ENCODE measurements at places on chromosomes 6 and 20.

GRCh38 chr20:42901689-42902440 is 287.8 kb downstream of the PTPRT start:
- DNase-seq, result no peak

DNA sequence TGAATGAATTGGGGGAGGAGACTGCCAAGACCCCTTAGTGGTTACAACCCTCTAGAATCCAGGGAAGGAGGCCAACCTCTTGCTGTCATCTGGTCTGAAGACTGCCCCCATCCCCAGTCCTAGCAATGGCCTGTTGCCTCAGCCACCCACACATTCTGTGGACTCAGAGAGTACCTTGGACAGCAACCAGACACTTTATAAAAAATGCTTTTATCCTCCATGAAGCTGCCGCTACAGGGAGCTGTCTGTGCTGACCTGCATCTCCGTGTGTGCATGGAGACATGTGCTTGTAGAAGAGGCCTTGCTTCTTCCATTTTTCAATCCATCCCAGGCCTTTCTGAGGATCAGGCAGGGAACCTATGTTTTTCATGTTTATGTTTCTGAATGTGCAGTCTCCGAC is 15.2 kb downstream of the CDH22 start:
- peak; percentile 53 for DNase-seq

DNA sequence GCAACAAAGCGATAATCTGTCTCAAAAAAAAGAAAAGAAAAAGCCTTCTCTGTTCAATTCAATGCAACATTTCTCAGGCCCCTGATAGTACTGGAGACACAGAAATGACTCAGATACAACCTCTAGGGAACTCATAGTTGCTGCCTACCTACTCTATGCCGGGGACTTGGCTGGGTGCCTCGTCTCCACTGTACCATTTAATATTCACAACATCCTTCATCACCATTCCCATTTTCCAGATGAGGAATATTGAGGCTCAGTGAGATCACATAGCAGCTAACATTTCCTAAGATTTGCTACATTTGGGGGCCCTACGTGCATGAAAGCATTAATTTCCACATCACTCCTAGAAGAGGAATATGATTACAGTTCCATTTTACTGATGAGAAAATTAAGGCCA is 7.5 kb downstream of the NOL4L start:
- DNase-seq, result peak; percentile 58

DNA sequence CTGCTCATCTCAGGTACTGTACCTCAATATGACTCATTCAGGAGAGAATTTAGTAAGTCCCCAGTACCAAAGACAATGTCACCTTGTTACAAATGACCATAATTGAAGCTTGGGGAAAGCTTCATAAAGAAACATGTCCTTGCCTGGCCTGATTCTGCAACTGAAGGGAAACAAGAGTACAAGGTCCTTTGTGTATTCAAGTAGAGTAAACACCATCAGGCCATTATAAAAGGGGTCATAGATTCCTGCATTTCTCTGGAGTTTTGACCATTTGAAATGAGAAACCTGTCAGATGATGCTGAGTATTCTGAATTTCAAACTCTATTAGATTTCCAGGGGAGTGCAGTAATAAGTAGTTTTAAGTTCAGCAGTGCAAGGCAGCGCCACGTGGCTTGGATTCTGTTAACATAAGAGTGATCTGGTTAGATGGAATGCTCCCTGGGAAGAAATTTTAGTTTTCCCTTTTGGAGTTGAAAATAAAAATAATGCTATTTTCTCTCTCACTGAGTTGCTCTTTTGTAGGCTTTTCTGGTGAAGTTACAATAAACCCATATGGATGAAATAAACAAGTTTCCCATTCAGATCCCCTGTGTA is 1054.3 kb downstream of the EPHA7 start:
- peak; percentile 12 for DNase-seq

DNA sequence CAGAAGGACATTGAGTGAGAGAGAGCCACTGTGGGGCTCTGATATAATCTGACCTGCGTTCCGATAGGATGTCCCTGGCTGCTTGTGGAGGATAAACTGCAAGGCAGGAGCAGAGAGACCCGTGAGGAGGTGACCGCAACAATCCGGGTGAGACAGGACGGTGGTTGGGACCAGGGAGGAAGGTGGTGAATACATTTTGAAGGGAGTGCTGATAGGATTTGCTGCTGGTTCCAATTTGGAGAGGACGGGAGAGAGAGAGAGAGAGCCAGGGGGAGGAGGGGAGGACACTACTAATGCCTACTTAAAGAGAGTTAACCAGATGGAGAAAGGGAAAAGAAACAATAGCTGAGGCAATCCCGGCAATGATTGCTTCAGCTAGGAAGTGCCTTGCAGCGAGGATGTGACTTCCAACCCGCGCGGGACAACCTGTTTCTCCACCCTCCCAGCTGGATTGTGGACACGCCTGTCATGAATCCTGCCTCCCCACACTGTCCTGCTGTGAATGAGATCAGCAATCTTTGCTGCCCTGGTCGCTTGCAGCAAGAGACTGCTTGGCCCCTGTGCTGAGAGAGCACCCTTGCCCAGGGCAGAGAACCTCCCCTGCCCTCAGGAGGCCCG is 199.0 kb upstream of the KCNG1 start:
- peak; percentile 97 for DNase-seq

DNA sequence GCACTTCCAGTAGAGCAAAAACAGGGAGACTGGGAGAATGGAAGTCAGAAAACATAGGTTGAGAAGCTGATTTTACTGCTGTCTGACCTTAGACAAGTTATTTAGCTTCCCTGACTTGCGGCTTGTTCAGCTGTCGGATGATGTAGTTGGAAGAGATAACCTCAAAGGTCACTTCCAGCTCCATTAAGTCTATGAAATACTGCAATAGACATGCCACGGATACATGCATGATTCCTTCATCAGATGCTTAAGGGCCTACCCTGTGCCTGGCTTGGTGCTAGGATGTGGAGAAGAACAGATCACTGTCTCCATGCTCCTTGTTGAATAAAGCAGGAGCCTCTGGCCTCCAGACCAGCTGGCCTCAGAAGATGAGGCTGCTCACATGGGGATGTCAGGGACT is 43.7 kb downstream of the FYN start:
- DNase-seq, result no peak

DNA sequence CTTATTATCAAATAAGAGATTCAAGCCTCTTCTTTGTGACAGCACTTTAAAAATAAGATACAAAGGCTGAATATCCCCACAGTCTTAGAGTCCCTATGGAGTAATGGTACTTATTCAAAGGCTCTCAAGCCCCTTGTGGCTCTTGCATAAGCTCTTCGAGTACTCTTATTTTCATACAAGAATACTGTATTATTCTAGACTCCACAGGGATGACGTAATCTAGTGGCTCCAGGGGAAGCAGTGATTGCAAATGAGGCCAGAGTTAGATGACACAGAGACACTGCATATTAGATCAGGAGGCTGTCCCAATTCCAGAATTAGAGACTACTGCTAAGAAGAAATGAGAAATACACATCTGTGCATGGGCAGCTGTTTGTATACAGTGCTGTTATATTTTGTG is 1195.9 kb upstream of the MAP3K7 start:
- no peak for DNase-seq

DNA sequence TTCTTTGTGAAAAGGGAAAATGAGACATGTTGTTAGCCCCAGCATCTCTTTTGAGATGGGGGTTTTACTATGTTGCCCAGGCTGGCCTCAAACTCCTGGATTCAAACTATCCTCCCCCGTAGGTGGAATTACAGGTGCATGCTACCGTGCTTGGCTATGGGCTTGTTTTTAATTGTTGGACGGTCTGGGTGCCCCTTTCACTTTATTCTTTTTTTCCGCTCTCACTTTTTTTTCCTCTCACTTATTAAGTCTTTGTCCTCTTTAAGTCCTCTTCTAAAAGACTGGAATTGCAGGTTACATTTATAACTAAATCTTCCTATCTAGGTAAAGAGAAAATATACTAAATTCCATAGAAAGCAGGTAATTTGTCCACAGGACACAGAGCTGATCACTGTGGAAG is 18.8 kb upstream of the PRDM13 start:
- DNase-seq, result no peak

DNA sequence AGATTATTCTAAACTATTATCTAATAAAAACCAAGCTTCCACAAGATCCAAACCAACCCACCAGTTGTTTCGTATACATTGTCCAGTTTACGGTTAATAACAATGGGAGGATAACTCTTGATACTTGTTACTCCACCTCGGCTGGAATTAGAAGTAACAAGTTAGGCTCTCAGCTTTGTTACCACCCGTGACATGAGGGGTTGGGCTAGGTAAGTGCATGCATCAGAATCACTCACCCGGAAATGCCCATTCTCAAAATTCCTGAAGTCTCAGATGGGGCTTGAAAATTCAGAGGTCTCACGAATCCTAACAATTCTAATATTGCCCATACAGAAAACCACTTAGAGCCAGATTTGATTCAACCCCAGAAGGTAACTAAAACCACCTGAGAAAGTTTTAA is 27.0 kb upstream of the SERPINB1 start:
- DNase-seq, result no peak

DNA sequence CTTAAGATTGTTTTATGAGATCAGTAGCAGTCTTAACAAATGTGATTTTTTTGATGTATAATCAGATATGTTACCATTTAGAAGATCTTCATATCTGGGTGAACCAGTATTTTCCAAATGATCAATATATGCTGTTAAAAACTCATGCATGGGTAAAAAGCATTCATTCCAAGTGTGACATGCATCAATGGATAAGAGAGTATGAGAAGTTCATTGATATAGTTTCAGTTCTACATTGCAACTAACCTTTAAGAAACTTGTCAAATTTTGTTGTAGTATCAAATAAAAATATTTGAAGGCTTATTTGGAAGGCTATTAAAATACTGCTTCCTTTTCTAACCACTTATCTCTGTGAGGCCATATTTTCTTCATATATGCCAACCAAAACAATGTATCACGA is 117.7 kb downstream of the FIG4 start:
- no peak for DNase-seq

DNA sequence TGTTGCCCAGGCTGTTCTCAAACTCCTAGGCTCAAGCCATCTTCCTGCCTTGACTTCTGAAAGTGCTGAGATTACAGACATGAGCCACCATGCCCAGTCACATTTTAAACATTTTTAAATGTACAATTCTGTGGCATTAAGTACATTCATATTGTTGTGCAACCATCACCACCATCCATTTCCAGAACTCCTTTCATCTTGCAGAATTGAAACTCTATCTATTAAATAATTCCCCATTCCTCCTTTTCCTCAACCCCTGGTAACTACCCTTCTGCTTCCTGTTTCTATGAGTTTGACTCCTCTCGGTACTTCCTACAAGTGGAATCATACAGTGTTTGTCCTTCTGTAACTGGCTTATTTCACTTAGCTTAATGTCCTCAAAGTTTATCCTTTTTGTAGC is 103.8 kb upstream of the NAA20 start:
- DNase-seq, result no peak

- no peak for DNase-seq
These were observed 75.8 kb upstream of the SULF2 start for GRCh38 chr20:47861116-47861515.

- peak; percentile 57 for DNase-seq
These were observed 1.3 kb downstream of the MAPK14 start for GRCh38 chr6:36028877-36029324.

DNA sequence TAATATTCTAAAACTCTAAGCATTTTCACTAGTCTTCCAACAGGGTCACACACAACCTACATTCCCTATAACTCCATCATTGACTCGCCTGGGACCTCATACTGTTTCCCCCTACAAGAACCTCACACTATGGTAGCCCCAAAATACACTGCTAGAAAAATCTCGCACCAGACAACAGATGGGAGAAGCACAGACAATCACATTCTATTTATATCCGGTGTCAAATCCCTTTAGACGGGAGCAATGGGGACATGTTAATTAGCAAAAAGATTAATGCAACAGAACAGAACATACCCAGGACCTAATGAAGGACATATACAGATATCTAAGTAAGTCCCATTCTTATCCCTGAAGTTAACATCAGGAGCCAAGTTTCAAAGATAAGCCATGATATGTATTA is 33.6 kb downstream of the TMX4 start:
- no peak for DNase-seq

- DNase-seq, result no peak
These were observed 258.7 kb downstream of the THBS2 start for GRCh38 chr6:168994956-168995355.

DNA sequence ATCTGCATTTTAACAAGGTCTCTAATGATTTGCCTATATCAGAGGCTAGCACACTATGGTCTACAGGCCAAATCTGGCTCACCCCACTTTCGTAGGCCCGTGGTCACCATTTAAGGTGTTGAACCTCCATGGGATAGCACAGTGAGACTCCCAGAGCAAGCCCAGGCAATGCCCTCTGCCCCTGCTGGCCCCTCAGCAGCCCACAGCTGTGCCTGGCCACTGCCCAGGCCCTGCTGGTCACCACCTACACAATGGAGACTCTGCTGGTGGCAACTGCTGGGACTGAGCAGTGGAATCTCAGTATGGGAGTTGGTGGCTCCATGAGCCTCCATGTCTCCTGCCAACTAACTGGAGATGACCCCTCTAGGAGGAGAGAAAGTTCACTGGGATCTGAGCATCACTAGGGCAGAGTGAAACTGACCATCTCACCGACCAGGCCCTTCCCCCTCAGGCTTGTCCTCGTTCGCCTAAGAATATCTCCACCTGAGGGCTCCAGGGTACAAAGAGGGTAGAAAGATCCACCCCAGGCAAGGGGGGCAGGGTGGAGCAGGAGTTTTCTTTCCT is 2.3 kb downstream of the ANKRD66 start:
- no peak for DNase-seq

- no peak for DNase-seq
These were observed 838 bp upstream of the NKX2-2 start for GRCh38 chr20:21514553-21515251.

DNA sequence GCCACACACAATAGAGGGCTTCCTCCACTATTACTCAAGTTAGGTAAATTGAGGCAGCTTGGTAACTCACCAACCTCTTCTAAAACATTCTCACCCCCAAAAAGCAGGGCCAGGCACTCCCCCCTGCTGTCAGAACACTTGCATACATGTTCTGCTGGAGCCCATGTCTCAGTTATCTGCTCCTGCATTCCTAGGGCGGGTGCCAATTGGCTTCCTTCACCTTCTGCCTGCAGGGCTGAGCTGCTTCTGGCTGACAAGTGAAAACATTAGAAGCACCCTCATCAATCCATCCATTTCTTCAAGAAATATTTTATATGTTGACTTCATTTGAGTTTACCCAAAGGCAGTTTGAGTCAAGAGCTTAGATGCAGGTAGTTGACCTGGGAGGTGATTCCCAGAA is 4.5 kb upstream of the ENTPD6 start:
- no peak for DNase-seq

- DNase-seq, result no peak
These were observed 31.6 kb upstream of the HMGN3 start for GRCh38 chr6:79266051-79266450.

- DNase-seq, result no peak
These were observed 570.5 kb downstream of the QKI start for GRCh38 chr6:163985040-163985439.

- DNase-seq, result peak; percentile 30
These were observed 49.8 kb downstream of the MAP3K7 start for GRCh38 chr6:90537027-90537426.

- DNase-seq, result no peak
These were observed 350.0 kb upstream of the MANEA start for GRCh38 chr6:95227351-95227750.
